Kidney tubule cell (primary cell): ENCODE measurements at places on chromosomes 11 and 22.

DNA sequence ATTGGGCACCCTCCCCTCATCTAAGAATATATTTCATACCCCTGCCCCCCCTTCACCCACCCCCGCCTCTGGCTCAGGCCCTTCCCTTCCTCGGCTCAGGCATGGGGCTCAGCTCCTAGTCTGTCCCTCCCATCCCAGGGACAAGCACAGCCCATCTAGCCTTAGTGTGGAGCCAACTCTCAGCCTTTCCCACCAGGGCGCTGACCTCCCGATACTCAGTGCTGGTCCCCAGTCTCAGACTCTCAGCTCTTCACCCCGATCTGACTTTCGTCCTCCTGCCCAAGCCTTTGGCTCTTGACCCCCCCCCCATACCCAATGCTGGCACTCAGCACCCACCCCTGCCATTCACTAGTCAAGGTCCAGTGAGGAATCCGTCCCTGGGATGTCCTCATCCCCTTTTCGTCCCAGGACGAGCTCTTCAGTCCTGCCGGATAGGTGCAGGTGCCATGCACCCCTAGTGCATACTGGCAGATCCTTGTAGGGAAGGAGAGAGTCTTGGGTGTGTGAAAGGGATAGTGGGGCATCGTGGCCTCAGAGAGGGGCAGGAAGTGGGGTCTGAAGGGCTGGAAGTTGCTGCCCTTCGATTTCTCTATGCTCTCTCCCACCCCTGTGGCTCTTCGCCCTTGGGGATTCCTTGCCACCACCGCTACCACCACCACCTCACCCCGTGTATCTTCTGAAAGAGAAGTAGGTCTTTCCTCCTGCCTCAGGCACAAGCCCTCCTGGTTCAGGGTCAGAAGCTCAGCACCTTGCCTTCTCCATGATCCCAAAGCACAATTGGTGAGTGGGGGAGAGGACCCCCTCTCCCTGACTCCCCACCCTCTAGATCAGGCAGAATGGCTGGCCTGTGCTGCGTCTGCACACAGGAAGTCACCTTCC is 2.4 kb downstream of the TPBGL start:
- no peak for DNase-seq

- peak; percentile 63 for DNase-seq
Measured at GRCh38 chr22:39490135-39490798, 11.8 kb upstream of the MIEF1 start.

DNA sequence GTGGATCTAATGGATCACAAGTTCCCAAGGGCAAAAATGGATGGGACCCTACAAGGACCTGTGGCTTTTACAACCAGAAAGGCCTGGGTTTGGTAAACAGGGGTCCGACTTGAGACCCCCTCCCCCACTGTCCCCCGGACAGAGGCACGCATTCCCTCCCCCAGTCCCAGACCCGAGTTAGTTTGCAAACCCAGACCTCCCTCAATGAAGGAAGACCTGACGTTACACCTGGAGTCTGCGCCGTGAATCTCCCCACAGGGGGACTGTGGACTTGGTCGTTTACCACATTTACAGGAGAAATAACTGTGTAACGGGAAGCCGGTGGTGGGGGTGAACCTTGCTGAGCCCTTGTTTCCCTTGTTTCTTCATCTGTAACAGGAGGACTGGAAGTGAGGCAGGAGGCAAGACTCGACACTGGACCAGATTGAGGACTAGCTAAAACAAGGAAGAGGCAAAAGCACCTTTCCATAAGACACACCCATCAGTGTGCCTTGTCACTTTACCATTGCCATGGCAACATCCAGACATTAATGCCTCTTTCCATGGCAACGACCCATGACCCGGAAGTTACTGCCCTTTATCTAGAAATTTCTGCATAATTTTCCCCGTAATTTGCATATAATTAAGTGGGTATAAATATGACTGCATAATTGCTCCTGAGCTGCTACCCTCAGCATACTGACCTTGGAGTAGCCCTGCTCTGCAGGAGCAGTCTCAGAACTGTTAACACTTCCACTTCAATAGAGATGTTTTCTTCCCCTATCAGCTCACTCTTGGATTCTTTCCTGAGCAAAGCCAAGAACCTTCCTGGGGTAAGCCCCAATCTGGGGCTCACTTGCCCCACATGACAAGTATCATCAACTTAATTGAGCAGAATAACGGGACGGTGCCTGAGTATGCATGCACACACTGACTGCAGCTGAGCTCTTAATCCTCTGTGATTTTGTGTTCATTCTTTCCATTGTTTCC is 25.4 kb downstream of the PDGFB start:
- DNase-seq, result peak; percentile 70

- DNase-seq, result no peak
Measured at GRCh38 chr11:83689144-83689780, 403.1 kb upstream of the CCDC90B start.

- DNase-seq, result no peak
Measured at GRCh38 chr22:31932863-31933262, 11.5 kb upstream of the YWHAH start.

DNA sequence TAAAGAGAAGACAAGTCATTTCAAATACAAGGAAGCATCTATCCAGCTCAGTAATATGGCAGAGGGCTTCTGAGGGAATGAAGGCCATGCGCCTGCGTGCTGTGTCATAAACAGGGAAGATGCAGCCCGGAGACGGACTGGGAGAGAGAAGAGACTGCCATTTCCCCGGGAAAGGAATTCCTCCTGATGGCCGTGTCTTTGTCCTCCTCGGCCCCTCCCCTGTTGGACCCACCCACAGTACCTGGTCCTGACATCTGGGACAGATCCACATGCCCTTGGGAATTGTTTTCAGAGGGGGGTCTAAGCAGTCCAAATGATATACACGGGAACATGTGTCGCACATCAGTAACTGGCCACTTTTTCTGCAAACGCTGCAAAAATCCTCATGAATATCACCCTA is 15.5 kb downstream of the LARGE2 start:
- DNase-seq, result no peak

- peak; percentile 82 for DNase-seq
Measured at GRCh38 chr11:73185680-73186293, 32.3 kb upstream of the P2RY2 start.

GRCh38 chr22:48665311-48665995 is 1162.2 kb downstream of the BRD1 start:
- DNase-seq, result no peak
